ENCODE measurements at places on chromosomes 1 and 21.

DNA sequence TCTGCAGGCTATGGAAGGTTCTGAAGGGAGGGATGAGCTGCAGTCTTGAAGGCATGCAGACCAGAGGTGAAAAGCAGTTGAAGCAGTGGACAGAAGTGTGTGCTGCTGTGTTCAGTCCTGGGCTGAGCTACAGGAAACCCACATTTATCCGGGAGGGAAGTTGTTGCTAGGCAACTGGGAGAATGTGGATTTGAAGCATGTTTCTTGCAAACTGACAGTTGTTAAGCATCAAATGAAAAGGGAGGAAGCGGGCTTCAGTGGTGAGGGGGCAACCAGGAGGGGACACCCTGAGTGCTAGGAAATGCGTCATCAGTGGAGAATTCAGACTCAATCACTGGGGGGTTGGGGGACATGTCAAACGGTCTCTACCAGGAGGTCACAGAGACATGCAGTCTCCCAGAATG lies 28.7 kb downstream of the ABCA4 start:
- DNase-seq: no peak

DNA sequence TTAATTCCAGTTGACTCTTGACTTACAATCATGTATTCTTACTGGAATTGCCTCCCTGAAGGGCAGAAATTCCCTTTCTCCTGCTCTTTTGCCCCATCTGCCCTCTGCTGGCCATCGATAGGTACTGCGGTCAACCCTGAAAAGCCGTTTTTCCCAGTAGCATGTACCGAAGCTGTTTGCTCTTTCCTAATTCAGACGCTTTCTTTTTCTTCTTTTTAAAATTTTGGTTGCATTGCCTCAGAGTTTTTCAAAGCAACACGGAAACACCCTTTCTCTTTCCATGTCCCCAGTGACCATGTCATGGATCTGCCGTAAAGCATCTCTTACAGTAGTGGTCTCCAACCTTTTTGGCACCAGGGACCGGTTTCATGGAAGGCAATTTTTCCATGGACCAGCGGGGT lies 164.2 kb upstream of the C1orf21 start:
- no peak for DNase-seq

DNA sequence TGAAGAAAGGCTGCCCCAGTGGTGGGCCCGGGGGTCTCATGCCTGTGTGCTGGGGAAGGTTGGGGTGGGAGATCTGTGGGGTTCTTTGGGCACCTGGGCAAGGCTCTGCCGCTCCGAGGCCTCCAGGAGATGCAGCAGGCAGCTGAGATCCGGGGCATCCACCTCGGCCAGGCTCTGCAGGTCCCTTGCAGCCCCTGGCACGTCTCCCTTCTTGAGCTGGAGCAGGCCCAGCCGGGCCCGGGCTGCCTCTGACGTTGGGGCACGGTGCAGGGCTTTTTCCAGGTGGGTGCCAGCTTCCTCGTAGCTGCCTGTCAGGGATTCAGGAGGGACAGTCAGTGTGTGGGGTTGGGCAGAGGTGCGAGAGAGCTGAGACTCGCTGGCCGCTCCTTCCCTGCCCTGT lies 11.4 kb upstream of the MMEL1 start:
- DNase-seq: no peak

- no peak for DNase-seq
These were observed 122.5 kb downstream of the DNM3 start for GRCh38 chr1:171963762-171964161.

DNA sequence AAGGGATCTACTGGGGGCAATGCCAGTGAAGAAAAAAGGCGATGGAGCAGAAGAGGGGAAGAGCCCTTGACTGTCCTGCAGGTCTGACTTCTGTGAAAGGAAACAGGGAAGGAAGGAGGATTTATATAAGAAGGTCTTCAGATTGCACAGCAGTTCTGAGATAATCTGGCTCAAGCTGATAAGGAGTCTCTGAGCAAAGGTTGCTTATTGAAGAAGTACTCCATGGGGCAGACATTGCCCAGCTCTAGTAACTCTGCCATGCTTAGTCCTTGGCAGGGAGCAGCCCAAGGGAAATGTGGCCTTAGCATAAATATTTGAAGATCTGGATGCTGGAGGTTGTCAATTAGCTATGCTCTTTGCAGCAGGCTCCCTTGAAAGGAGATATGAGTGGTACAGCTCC lies 15.9 kb upstream of the TTF2 start:
- DNase-seq: no peak

GRCh38 chr1:2819429-2819828 lies 17.9 kb upstream of the TTC34 start:
- no peak for DNase-seq

DNA sequence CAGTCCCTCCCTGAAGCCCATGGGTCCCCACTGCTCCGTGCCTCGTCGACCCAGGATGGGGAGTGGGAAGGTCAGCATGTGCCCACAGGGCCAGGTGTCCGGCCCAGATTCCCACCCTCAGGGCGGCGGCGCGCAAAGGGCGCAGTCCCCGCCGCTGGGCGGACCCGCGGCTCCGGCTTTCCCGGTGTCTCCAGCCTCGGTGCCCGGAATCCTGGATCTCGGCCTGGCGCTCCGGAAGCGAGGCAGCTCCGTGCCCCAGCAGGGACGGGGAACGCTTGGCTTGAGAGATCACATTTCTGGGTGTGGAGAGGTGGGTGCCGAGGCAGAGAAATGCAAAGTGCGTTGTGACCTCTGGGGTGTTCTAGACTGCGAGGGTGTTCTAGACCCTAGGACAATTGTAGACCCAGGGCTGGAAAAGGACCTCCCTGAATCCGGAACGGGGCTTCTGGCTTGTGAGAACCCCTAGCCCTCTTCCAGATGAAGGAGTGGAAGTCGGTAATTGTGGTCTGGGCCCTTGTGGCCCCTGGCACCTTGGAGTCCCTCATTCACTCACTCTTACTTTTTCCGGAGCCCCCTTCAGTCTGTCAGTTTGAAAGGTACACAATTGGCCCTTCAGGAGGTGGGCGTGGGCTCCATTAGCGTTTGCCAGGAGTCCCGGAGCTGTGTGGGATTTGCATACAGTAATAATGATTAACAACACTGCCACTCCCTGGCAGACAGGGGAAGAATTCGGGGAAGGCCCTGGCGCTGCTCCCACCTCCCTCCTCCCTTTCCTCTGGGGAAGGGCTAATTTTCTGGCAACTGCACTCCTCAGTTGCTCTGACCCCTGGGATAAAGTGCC lies 1.6 kb upstream of the KCND3 start:
- no peak for DNase-seq

- no peak for DNase-seq
These were observed 493.0 kb upstream of the ADGRL4 start for GRCh38 chr1:79499541-79499940.

GRCh38 chr1:30778154-30778978 lies 20.8 kb upstream of the LAPTM5 start:
- DNase-seq: no peak

Data from CD4-positive, alpha-beta memory T cell (primary cell).